ENCODE measurements at places on chromosomes 5 and 9. TPM values are rescaled to one million over a fixed set of nuclear protein-coding genes. Genes with fewer than 3 reads are reported as not detected.

GRCh38 chr5:138243794-138244193 lies 30.6 kb downstream of the GFRA3 start:
- no peak for DNase-seq
- H3K27me3 ChIP-seq = peaks cover 26% of the 10 kb centered on the region
- no peaks in the 10 kb centered on the region for H3K36me3 ChIP-seq
- no peak overlapping the region for H3K4me3 ChIP-seq
- no peaks in the 10 kb centered on the region for H3K4me1 ChIP-seq

GRCh38 chr5:79853028-79853427 lies 138.0 kb downstream of the MTX3 start:
- H3K4me3 ChIP-seq = no peak overlapping the region
- H3K36me3 ChIP-seq = no peaks in the 10 kb centered on the region
- no peaks in the 10 kb centered on the region for H3K4me1 ChIP-seq
- no peak for DNase-seq
- H3K27ac ChIP-seq = no peak overlapping the region

DNA sequence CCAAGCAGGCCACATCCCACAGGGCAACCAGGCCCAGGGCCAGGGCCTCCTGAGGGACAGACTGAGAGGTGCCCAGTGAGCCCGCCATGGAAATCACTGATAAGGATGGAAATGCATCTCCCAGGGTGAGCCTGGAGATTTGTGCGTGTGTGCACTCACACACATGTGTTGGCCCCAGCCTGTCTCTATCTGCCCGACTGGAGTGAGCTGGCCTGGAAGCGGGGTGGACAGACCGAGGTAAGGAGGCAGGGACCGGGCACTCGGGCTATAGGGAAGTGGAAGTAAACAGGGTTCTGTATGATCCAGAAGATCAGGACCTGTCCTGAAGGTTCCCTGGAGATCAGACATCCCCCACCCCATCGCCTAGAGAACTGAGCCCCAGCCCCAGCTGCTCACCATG lies 17.4 kb downstream of the GFI1B start:
- no peak overlapping the region for H3K27ac ChIP-seq
- no peaks in the 10 kb centered on the region for H3K36me3 ChIP-seq
- H3K27me3 ChIP-seq = no peaks in the 10 kb centered on the region
- H3K4me1 ChIP-seq = no peaks in the 10 kb centered on the region
- no peak for DNase-seq

TTC1 gene
- 24.3 TPM for total RNA-seq

- DNase-seq = no peak
- H3K4me3 ChIP-seq = no peak overlapping the region
- H3K27ac ChIP-seq = no peak overlapping the region
- no peaks in the 10 kb centered on the region for H3K4me1 ChIP-seq
- no peaks in the 10 kb centered on the region for H3K27me3 ChIP-seq
These were observed 137.8 kb upstream of the GAS1 start for GRCh38 chr9:87085073-87085472.

Measured in naive thymus-derived CD4-positive, alpha-beta T cell (primary cell).